ENCODE measurements at places on chromosomes 6 and 20. TPM values are rescaled to one million over a fixed set of nuclear protein-coding genes. Genes with fewer than 3 reads are reported as not detected.

Gene SALL4
- 2.0 TPM for total RNA-seq

Gene DEFB123
- not detected for total RNA-seq

Gene BMP2
- total RNA-seq: 35.0 TPM

Gene NXT1
- 20.1 TPM for total RNA-seq

Gene LAMA4
- total RNA-seq: 174 TPM

Gene TMEM244
- not detected for total RNA-seq

Gene TFAP2A
- not detected for total RNA-seq

Gene WFDC12
- not detected for total RNA-seq

Gene SLC26A8
- not detected for total RNA-seq

Gene OLIG3
- not detected for total RNA-seq

Gene COL20A1
- total RNA-seq: 0.05 TPM

Gene TTLL9
- not detected for total RNA-seq

Gene TSHZ2
- total RNA-seq: not detected

Gene RGS17
- 11.3 TPM for total RNA-seq

Gene CRISP2
- total RNA-seq: not detected

Gene CYP39A1
- not detected for total RNA-seq

Gene CFAP206
- total RNA-seq: 0.37 TPM

Gene CYP24A1
- total RNA-seq: not detected

Gene CCM2L
- not detected for total RNA-seq

Gene KCNB1
- total RNA-seq: not detected

Gene GGT7
- 29.0 TPM for total RNA-seq

Gene EFHC1
- total RNA-seq: 19.0 TPM

Gene DACT2
- not detected for total RNA-seq

Gene ARFGEF3
- total RNA-seq: 1.1 TPM

Gene HLA-DQB1
- not detected for total RNA-seq

Gene NCOA7
- 71.8 TPM for total RNA-seq

Gene CAP2
- 27.6 TPM for total RNA-seq

Gene FNDC1
- not detected for total RNA-seq

Measured in smooth muscle cell of the umbilical artery (primary cell).